ENCODE measurements at places on chromosomes 2 and 18.
A peak's percentile ranks its signal among the peaks of the same experiment; 100 is the strongest.

- DNase-seq: no peak
Observed at GRCh38 chr2:175624785-175625184, 377.3 kb downstream of the LNPK start.

- no peak for DNase-seq
Observed at GRCh38 chr18:60235164-60235563, 137.4 kb downstream of the MC4R start.

DNA sequence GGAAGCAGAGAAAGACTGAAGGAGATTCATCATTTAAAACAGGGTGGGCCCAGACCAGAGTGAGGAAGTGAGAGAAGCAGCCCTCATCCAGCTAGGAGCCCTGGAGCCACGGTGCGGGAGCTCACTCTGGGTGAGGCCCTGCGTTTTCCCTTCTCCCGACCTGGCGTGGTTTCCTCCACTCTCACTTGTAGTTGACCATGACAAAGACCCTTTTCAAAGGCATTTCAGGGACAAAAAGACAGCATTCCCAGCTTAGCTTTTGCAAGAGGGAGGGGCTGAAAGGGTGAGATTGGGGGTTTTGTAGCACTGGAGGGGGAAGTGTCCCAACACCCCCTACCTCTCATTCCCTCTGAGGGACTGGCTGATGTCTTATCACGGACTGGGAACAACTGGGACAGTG is 56.6 kb downstream of the TRPM8 start:
- DNase-seq: no peak

- DNase-seq: no peak
Observed at GRCh38 chr2:177830881-177831386, 241.6 kb downstream of the PDE11A start.

DNA sequence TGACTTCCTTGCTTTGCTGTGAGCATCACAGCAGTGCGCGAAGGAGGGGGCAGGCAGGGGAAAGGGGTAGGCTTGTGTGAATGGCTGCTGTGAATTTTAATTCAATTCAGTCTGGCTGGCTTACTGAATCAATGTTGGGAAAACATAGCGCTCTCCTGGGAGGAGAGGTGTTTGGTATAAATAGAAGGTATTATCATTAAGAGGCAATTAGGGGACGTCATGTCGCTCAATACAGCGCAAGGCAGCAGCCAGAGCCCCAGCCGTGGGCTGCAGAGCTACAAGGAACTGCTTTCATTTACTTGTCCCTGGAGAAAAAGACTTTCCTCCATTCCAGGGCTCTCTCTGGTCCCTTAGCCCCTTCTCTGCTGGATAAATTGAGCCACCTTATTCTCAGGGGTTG is 181.4 kb upstream of the MSH6 start:
- no peak for DNase-seq

DNA sequence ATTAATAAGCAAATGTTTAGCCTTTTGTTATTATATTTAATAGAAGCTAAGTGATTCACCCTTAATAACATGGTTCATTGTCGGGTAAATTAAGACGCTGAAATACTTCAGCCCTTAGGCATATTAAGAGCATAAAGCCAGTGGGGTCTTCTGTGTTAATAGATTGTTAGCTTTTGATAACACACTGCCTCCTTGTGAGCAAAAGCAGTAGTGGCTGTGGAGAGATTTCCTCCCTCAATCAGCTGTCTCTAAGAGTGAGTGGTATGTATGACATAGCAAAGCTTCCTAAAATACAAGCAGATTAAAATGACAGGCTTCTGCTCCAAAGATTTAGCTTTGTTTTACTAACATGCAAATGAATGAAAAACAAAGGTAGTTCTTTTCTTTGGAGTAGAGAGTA is 143.7 kb upstream of the SYT4 start:
- DNase-seq: no peak

DNA sequence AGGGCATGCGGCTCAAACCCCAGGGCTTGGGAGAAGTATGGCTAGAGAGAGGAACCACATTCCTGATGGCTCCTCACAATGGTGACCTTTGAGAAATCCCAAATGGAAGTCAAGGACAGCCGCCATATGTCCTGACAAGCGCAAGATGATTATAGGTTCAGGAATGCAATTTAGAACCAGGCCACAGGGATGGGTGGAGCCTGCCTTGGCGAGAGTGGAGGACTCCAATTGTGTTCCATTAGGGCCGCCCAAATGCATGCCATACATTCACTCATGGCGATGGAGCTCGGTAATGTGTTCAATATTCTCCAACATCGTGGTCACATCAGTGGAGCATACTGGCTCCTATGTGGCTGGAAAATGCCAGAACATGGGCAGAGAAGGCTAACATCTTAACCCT is 662.9 kb upstream of the ID2 start:
- no peak for DNase-seq

- no peak for DNase-seq
Observed at GRCh38 chr2:84435345-84436025, 23.6 kb downstream of the SUCLG1 start.

GRCh38 chr18:3538954-3539617 is 89.1 kb downstream of the TGIF1 start:
- no peak for DNase-seq

DNA sequence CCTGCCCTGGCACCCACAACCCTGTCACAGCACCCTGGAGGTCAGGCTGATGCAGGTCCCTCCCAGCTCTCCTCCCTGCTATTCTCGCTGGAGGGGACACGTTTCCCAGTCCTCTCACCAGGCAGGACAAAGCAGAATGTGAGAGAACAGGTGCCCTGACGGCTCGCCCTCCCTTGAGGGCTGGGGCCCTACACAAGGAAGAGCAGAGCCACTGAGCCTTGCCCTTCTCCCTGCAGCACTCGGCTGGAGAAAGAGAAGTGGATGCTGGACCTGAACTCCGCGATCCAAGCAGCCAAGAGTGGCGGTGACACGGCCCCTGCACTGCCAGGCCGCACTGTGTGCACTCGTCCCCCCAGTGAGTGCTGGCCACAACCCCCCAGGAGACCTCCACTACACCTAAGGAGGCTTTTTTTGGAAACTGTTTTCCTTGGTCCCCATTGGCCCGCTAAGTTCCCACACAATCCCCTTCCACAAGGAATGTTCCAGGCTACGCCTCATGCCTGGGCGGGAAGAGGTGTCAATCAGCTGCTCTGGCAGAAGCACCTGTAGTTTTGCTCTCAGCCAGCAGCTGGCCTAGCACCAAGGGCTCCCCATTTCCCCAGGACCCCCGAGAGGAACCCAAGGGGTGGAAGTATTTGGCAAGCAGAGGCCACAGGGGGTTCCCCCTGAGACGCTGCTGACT is 17.4 kb downstream of the STK25 start:
- DNase-seq: no peak

DNA sequence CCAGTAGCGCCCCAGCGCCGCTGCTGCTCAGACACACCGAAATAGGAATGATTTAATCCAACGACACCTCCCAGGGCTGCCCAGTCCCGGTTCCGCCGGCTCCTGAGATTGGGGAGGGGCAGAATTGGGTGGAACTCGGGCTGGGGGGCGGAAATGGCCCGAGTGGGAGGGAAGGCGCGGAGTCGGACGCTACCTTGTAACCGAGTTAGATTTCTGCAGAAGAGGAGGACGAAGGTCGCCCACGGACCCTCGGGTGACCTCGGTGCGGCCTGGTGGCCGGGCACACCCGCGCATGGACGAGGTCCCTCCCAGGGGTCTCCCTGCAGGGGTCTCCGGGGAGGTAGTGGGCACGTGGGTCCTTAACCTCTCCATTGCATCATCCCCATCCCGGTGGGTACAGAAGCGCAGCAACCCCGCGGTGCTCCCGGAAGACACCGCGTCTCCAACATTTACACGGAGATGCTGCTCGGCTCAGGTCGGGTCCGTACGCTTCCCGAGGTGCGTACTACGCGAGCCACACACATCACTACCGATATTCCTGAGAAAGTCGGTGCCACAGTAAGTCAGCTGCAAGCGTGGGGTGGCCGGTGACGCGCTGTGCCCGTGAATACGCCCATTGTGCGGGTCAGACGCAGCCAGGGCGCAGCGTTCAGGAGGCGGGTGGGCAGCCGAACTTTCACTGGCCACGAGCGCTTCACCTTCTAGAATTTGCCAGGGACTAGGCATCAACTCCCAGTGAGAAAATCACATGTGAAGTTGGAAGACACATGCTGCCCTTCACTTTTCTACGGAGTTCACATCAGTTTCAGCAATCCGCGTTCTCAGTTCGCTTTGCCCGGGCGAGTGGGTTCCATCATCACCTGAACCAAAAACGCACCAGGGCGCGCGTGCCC is 3.0 kb downstream of the ZNF516 start:
- DNase-seq: peak; percentile 25

GRCh38 chr2:67313536-67313935 is 83.6 kb upstream of the ETAA1 start:
- DNase-seq: no peak

DNA sequence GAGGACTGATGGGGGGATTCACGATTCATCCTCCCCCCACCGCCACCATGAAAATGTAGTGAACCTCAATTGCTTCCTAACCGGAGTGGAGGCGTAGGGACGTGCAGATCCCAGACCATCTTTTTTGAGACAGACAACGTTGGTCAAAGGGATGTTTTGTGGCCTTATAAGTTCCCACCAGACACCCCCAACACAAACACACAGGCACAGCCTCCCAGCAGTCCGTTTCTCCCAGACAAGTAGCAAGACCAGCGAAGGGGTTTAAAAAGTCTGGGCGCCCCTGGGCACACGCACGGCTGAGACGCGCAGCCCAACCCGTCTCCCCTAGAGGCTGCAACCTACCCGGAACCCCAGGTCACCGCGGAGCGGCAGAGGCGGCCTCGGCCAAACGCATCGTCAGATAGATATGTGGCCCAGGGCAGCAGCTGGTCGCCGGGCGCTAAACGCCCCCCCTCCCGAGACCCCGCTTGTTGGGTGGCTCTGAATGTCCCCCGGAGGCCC is 1.3 kb downstream of the GBX2 start:
- no peak for DNase-seq
